ENCODE measurements at places on chromosomes 16 and 17.

DNA sequence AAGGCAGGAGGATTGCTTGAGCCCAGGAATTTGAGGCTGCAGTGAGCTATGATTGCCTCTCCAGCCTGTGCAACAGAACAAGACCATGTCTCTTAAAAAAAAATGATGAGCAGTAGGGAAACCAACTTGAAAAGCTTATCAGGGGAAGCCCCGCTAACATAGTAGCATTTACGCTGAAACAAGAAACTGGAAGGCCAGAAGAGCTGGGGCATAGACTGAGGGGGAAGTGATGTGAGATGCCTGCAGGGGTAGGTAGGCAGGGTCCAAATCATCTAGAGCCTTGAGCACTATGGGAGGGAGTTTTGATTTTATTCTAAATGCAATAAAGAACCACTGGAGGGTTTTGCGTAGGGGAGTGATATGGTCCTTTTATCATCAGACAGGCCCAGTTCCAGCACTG is 139.3 kb downstream of the CYB561 start:
- no peak for DNase-seq

DNA sequence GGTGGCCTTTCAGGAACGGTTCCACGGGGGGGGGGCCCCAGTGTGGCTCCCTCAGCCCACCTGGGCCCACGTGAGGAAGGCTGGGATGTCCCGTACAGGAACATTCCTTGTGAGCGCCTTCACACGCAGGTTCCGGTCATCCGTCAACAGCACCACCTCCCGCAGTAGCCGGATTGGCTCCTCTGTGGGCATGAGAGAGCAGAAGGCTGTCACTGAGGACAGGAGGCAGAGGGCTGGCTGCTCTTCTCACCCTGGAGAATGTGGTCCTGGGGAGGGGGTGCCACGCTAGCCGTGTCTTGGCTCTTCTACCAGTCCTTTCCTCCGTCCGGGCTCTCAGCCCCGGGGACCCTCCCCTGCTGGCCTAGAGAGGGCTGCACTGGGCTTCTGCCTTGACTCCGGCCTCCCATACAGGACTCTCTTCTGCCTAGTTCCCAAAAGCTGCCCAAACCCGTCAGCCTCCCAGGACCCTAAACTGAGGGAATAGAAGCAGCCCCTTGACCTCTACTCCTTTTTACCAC is 6.6 kb downstream of the HIC1 start:
- no peak for DNase-seq

DNA sequence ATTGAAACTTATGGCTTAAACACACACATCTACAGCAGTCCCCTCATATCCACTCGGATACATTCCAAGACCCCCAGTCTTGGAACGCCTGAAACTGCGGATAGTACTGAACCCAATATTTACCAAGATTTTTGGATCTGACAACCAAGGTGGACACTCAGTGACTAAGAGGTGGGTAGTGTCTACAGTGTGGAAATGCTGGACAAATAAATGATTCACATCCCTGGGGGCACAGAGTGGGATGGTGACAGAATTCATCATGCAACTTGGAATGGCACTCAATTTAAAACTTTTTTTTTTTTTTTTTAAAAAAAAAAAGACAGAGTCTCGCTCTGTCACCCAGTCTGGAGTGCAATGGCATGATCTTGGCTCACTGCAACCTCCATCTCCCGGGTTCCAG is 54.2 kb upstream of the TRAP1 start:
- DNase-seq = no peak

DNA sequence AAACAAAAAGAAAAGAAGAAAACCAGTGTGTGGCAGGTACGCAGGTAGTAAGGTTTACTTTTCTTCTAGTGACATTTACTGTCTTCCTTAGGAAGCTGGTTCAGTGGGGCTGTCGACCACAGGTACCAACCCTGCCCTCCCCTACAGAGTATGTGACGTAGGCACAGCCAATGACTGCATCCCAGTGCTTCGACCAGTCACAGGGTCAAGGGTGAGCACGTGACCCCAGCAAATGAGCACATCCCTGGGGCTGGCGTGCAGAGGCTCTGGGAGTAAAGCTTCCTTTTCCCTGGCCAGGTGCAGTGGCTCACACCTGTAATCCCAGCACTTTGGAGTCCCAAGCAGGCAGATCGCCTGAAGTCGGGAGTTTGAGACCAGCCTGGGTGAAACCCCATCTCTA is 38.9 kb upstream of the PLCG2 start:
- DNase-seq = peak; percentile 32

GRCh38 chr16:85326113-85326793 is 214.0 kb upstream of the CIBAR2 start:
- no peak for DNase-seq

DNA sequence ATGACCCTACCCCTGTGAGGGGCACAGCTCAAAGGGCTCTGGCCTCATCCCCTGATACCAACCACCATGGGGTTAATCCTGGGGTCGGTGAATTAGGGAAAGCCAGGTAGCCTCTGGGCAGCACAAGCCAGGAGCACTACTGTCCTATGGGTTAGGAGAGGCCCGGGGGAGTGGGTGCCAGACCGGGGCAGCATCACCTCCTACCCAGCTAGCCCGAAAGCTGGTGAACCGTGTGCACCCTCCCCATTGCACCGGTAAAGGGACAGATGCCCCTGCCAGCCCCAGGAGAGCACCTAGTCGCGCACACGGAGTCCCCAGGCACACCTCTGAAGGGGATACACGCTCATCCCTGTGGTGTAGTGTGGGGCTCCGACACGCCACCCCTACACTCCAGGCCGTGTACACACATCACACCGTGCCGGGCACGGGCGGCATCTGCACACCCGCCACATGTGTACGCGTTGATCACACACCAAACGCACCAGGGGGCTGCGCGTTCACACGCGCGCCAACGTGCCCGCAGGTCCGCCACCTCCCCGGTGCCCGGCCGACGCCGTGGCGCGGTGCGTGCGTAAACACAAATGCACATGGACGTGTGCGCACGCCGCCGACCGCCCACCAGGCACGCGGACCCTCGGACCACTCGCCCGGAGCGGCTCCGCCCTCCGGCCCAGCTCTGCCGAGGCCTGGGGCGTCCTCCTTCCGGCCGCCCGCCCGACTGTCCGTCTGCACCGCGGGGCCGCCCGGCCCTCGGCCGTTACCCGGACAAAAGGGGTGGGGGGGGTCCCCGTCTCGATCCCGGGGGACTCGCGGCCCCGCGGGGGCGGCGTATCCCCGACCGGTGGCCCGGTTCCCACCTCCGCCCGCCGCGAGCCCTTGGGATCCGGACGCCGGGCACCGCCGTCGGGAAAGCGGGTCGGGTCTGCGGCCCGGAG is 785 bp downstream of the UBALD1 start:
- peak; percentile 14 for DNase-seq

DNA sequence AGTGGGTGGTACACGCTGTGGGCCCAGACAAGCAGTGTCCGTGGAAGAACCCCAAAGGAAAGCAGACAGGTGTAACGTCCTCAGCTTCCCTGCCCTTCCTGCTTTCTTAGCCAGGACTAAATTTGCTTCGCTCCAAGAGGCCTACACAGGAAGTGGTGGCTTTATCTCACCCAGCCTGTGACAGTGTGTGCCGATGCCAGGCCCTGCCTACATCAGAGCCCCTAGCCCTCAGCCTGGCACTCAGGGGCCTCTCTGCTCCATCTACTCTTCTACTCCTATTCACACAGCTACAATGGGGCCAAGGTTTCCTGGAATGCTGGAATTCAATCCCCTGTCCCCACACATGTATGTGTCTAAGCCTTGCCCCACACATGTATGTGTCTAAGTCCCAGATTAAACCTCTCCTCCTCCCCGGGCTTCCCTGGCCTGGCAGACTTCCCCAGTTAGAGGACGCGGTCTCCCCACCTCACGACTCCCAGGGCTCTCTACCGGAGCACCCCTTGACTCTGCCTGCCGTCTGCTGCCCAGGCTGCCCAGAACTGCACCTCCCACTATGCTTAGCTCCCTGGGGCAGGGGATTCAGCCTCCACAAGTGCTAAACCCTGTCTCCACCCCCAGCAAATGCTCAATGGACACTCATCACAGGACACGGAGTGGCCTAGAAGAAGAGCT is 8.2 kb downstream of the PGAP3 start:
- no peak for DNase-seq

GRCh38 chr17:33124871-33125551 is 133.4 kb downstream of the SPACA3 start:
- DNase-seq = no peak

DNA sequence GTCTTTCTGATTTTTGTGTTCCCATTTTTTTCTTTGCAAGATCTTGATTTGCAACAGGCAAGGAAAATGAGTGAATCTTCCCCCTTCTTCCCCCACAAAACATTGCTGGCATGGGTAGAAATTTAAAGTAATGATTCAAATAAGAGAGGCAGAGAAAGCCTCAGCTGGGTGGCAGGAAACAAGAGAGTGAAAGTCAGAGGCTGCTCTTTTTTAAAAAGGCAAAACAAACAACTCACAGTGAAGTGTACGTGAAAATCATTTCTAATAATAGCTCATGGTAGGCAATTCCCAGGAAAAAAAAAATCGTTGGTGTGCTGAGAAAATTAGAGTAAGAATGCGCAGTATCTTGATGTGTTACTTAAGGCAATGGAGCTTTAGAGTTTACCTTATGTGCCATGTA is 229.5 kb downstream of the FTO start:
- no peak for DNase-seq

DNA sequence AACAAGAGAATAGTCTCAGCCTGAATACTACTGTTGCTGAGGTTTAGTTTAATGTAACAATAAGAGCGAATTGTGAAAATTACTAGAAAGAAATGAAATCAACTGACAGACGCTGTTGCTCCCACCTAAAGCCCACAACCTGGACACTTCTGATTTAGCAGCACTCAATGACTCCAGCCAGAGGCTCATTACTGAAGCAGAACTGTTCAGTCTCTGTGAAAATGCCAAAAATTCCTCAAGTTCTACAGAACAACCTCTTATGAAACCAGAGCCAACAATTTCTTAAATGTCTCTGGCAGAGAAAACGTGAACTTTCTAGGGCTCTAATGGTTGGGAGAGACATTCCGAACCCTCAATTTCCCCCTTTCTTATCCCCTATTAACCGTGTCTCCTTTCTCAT is 9.9 kb downstream of the PSME3IP1 start:
- no peak for DNase-seq
